Vagina (tissue), 2 donors: ENCODE measurements at places on chromosomes 1 and 21.

DNA sequence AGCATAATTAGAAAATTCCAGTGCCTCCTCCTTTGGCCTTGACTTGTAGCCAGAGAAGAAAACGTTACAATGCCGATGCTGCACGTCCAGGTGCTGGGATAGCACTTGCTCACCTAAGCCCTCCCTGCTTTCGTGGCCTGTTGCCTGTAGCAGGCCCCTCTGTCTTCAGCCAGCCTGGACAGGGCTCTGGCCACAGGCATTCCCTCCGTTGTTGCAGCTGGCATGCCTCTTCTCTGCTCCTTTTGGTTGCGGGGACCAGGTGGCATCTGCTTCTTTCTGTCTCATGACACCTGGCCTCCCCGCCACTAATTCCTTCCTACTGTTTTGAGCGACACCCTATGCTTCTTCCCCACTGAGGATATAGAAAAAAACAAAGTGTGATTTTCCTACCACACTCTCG lies 54.6 kb upstream of the MORC3 start:
- no peaks in the 10 kb centered on the region for H3K4me1 ChIP-seq
- DNase-seq: no peak
- no peaks in the 10 kb centered on the region for H3K27me3 ChIP-seq
- H3K4me3 ChIP-seq: no peak overlapping the region

DNA sequence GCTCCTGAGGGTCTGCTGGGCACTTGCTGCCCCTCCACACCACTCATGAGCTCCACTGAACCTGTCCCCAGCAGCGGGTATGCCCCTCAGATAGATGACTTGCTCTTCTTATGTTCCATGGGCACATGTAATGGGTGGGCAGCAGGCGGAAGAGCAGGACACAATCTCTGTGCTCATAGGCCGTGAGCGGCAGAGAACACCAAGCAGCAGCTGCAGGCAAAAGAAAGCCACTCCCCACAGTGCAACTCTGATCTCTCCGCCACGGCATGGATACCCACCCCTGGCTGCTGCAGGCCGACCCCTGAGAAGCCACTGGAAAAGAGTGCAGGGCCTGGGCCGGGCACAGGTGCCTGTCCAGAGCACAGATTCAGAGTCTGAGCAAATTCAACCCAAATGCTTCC lies 135.2 kb upstream of the RUNX3 start:
- no peak for DNase-seq
- H3K27ac ChIP-seq: no peak overlapping the region
- no peaks in the 10 kb centered on the region for H3K27me3 ChIP-seq
- H3K36me3 ChIP-seq: no peaks in the 10 kb centered on the region

DNA sequence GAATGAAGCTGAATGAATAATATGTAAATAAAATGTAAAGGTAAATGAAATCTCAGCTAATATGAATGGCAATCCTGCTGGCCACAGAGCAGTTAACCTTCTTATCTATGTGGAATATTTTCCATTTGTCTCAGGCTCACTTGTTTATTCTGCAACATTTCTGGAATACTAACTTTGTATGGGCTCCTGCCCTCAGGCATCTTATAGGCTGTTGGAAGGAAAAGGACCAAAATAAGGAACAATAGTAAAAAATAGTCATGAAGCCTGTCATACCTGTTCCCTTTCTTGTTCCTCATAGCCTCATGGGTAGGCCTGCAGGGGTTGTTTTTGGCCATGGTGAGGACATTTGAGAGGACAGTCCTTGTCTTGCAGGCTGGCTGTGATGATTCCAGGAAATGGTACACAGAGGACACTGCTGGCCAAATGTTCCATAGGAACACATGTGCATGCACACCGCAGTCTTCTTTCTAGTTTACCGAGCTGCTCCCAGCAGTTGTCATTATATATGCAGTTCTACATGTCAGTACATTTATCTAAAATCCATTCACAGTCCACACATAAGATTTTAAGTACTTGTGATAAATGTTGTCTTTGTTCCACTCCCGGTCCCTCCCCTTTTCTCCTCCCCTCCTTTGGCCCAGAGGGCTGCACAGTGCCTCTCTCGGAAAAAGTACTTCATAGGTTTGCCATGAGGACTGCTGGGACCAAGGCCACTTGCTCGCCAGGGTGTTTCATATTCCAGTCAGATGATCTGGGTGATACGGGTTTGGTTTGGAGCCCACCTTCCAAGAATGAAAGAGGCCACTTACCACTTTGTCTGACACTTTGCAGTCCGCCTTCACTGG lies 15.2 kb upstream of the KCNQ4 start:
- no peak for DNase-seq
- no peak overlapping the region for H3K27ac ChIP-seq
- H3K36me3 ChIP-seq: no peaks in the 10 kb centered on the region
- no peak overlapping the region for H3K4me3 ChIP-seq
- no peaks in the 10 kb centered on the region for H3K4me1 ChIP-seq

DNA sequence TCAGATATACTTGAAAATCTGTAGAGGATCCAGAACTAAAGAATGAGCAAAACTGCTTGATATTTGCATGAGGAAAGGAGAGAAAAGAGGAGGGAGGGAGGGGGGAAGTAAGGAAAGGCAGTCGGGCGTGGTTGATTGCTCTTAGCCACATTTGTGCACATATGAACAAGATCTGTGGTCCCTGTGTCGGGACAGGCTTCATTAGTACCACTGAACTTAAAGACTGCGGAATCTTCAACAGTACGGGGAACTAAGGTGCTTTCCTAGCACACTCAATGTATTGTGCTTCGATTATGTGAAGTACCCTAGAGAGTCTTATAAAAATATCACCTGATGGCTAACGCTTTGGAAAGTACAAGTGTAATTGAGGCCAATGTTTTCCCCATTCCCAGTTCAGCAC lies 59.9 kb downstream of the ZBTB18 start:
- no peak for DNase-seq
- H3K27me3 ChIP-seq: no peaks in the 10 kb centered on the region
- no peak overlapping the region for H3K4me3 ChIP-seq
- H3K4me1 ChIP-seq: no peaks in the 10 kb centered on the region

DNA sequence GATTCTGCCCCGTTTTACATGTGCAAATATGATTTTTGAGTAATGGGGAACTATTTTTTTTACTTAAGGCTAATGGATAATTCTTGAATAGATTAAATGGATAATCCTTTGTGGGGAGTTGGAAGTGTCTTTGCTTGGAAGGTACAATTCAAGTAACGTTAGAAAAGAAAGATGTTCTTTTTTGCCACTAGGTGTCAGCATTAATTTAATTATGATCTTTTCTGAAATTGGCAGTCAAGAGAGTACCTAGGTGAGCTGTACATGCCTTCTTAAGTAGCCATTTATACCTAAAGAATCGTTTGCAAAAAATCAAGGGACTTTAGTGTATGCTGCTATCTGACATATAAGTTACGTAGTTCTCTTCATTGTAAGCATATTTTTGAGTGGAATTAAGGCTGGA lies 2.2 kb downstream of the FBXO28 start:
- no peak for DNase-seq
- no peak overlapping the region for H3K4me3 ChIP-seq
- no peaks in the 10 kb centered on the region for H3K27me3 ChIP-seq
- no peak overlapping the region for H3K27ac ChIP-seq
- H3K36me3 ChIP-seq: no peaks in the 10 kb centered on the region

DNA sequence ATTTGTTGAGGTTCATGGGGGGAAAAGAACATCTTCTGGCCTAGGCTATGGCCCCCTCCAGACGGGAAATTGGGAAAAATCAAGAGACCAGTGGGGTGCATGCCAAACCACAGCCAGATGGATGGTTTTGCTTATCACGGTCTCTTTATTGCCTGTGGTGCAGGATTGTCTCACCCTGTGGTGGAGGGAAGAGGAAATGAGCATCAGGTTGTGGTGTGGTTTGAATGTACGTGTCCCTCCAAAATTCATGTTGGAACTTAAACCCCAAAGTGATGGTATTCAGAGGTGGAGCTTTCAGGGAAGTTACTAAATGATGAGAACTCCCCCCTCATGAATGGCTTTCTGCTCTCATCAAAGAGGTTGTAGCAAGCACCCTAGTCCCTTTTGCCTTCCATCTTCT lies 525.7 kb downstream of the NPHP4 start:
- H3K4me3 ChIP-seq: no peak overlapping the region
- H3K36me3 ChIP-seq: no peaks in the 10 kb centered on the region
- H3K27ac ChIP-seq: no peak overlapping the region
- no peaks in the 10 kb centered on the region for H3K4me1 ChIP-seq
- no peak for DNase-seq
- no peaks in the 10 kb centered on the region for H3K27me3 ChIP-seq

GRCh38 chr1:43396059-43396458 lies 6.4 kb downstream of the SZT2 start:
- H3K27ac ChIP-seq: no peak overlapping the region
- H3K4me3 ChIP-seq: no peak overlapping the region
- no peaks in the 10 kb centered on the region for H3K36me3 ChIP-seq
